ENCODE measurements at places on chromosomes 1 and 21. TPM values are rescaled to one million over a fixed set of nuclear protein-coding genes. Genes with fewer than 3 reads are reported as not detected.
A peak's percentile ranks its signal among the peaks of the same experiment; 100 is the strongest.

GRCh38 chr21:27570306-27570868, 603.5 kb upstream of the ADAMTS5 start:
- no peak overlapping the region for H3K4me3 ChIP-seq
- no peaks in the 10 kb centered on the region for H3K27me3 ChIP-seq
- peaks cover 6% of the 10 kb centered on the region for H3K4me1 ChIP-seq

GRCh38 chr1:247548769-247549182, at the start of gene GCSAML:
TSS of gene GCSAML (plus strand) at chr1:247549134. CDS start at chr1:247549192, 58 bp downstream.
- no peaks in the 10 kb centered on the region for H3K36me3 ChIP-seq
- H3K27me3 ChIP-seq: no peaks in the 10 kb centered on the region
- no peaks in the 10 kb centered on the region for H3K4me1 ChIP-seq
- no peak for DNase-seq

DNA sequence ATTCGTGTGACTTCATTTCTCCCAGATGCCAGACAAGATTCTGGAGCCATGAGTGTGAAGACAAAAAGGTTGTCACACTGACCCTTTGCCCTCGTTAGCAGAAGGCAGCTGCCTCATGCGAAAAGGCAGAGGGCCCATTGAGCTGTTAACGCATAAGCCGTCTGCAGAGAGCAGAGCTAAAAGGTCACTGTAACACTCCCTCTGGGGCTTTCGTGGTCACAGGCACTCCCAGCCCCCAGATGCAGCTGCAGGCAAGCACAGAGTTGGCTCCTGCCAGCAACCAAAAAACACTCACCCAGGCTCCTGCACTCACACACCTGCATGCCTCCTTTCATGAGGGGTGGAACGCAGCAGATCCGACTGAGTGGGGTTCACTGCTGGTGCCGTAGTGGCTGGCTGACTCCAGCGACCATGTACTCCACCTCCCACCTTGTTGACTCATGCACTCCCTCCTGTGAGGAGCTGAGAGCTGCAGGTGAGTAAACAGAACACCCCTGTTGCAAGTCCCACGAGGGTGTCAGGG, 287.5 kb downstream of the SMYD3 start:
- no peaks in the 10 kb centered on the region for H3K36me3 ChIP-seq
- H3K4me1 ChIP-seq: no peaks in the 10 kb centered on the region
- peak; percentile 35 for DNase-seq
- H3K4me3 ChIP-seq: no peak overlapping the region

- H3K27ac ChIP-seq: no peak overlapping the region
- H3K36me3 ChIP-seq: no peaks in the 10 kb centered on the region
Observed at GRCh38 chr1:66330722-66331141, 203.2 kb upstream of the SGIP1 start.

- no peaks in the 10 kb centered on the region for H3K4me1 ChIP-seq
- no peak overlapping the region for H3K27ac ChIP-seq
- no peaks in the 10 kb centered on the region for H3K36me3 ChIP-seq
- no peak for DNase-seq
- no peaks in the 10 kb centered on the region for H3K27me3 ChIP-seq
Observed at GRCh38 chr1:107477233-107477632, 336.4 kb downstream of the NTNG1 start.

- no peak overlapping the region for H3K27ac ChIP-seq
- no peak overlapping the region for H3K4me3 ChIP-seq
- H3K4me1 ChIP-seq: no peaks in the 10 kb centered on the region
- H3K36me3 ChIP-seq: no peaks in the 10 kb centered on the region
Observed at GRCh38 chr21:39373634-39374033, 24.7 kb upstream of the HMGN1 start.

The ITLN2 gene
- not detected for total RNA-seq

Measured in kidney (tissue), 22 donors.